ENCODE measurements at places on chromosomes 2 and 18.

DNA sequence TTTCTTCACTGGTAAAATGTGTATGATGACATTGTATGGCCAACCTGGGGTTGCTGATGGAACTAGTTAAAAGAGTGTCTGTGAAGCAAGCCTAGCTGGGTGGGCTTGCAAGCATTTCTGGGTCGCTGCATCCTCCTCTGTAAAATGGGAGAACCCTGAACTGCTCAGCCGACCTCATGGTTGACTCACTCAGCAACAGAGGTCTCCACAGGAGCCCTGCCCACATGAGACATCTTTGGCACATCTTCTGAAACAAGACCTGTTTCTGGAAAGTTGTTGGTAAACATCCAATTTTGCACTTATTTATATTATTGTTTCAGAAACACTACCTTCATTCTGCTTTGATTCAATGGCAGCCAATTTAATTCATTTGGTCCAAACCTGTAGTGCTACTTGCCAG lies 52.6 kb downstream of the BCL11A start:
- no peak for DNase-seq

GRCh38 chr2:98764499-98764898 lies 33.6 kb upstream of the MGAT4A start:
- no peak for DNase-seq

- no peak for DNase-seq
Observed at GRCh38 chr2:10792001-10792634, 20.5 kb downstream of the PDIA6 start.

GRCh38 chr2:99340669-99341236 lies 3.6 kb downstream of the EIF5B start:
- no peak for DNase-seq

DNA sequence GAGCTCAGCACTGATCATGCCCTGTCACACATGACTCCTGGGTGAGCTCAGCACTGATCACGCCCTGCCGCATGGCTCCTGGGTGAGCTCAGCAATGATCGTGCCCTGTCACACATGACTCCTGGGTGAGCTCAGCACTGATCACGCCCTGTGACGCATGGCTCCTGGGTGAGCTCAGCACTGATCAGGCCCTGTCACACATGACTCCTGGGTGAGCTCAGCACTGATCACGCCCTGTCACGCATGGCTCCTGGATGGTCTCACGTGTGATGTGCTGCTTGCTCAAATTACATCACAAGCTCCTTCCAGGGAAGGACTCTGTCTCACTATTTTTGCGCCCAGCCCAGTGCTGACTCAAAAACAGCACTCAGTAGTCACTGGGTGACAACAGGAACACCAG lies 258.0 kb downstream of the HDAC4 start:
- DNase-seq: no peak

DNA sequence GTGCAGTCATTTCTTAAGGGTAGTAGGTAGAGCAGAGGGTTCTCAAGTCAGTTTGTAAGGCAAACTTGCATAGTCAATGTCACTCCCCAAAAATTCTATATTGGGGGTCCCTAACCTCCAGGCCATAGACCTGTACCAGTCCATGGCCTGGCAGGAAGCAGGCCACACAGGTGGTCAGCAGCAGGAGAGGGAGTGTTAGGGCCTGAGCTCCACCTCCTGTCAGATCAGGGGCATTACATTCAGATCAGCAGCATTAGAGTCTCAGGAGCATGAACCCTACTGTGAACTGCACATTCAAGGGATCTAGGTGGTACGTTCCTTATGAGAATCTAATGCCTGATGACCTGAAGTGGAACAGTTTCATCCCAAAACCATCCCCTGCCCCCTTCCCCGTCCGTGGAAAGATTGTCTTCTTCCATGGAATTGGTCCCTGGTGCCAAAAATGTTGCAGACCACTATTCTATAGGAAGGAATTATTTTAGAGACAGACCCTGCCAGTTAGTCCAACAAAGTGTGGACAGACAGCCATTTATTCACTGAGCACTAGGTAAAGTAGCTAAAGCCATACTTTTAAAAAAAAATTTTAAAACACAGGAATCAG lies 6.7 kb downstream of the COA5 start:
- DNase-seq: no peak

- DNase-seq: no peak
Observed at GRCh38 chr18:2351126-2351850, 220.0 kb downstream of the METTL4 start.

DNA sequence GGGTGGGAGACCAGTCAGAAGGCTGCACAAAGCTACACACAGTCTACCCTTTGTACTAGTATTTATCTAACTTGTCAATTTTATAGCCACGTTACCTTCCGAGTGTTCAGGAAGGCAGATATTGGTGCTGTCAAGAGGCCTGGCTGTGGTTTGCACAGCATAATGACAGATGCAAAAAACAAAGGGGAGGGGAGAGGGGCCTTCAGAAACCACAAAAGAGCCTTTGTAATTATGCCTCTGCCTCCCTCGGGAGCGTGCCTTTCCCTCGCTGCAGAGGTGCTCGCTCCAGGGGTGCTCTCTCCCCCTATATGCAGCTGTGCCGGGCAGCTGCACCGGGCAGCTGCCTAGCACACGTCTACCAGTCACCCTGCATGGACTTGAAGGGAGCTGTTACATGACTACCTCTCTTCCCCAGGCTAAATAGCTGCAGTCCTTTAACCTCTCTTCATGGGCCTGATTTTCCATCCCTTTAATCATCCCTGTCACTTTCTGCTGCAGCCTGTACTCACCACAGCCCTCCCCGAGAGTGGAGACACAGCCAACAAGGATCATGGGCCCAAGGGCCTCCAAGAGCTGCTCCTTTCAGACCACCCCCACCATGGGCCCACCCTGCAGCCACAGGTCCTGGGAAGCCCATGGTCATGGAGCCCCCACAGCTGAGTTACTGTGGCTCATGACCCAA lies 168.4 kb upstream of the PKDCC start:
- DNase-seq: no peak

DNA sequence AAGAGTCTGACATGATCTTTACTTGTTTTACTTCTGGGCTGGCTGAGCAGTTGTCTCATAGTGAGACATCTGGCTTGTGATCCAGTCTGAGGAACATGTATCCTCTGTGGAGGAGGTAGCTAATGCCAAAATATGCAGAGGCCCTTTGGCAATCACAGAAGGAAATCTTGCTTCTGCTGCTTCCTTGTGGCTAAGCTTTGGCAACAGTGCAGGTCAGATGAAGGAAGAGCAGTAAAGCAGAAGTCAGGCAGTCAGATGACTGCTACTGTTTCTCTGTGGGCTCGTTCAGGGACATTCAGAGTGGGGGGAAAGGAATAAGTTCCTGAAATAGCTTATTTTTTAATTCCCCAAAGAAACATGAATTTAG lies 22.3 kb downstream of the DOK1 start:
- no peak for DNase-seq

DNA sequence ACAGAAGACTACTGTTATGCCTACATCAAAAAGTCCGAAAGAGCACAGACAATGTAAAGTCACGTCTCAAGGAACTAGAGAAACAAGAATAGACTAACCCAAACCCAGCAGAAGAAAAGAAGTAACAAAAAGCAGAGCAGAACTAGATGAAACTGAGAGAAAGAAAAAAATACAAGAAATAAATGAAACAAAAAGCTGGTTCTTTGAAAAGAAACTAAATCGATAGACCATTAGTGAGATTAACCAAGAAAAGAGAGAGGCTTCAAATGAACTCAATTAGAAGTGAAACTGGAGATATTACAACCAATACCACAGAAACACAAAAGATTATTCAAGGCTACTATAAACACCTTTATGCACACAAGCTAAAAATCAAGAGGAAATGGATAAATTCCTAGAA lies 271.8 kb downstream of the MBD2 start:
- no peak for DNase-seq

DNA sequence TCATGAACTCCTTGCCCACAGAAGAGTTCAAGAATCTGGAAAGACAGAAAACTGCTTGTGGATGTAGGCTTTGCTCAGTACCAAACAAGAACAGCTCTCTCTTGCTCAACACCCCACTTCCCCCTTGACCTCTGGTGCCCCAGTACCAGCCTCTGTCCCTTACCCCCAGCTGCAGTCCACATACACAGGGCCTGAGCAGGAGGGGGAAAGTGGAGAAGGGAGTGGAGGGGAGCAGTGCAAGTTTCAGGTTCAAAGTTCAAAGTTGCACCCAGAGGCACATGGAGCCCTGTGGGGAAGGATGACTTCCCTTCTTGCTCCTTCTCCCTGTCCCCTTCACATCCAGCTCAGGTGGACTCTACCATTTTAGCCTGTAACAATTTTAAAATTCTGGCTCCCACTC lies 61.1 kb upstream of the LPIN2 start:
- no peak for DNase-seq

GRCh38 chr2:102337012-102337411 lies 18.6 kb upstream of the IL18R1 start:
- DNase-seq: no peak

- DNase-seq: no peak
Observed at GRCh38 chr2:61759718-61760117, 94.1 kb downstream of the FAM161A start.

GRCh38 chr2:8889978-8890377 lies 52.6 kb upstream of the KIDINS220 start:
- no peak for DNase-seq

- DNase-seq: no peak
Observed at GRCh38 chr2:175176624-175177023, 4.9 kb downstream of the ATP5MC3 start.

DNA sequence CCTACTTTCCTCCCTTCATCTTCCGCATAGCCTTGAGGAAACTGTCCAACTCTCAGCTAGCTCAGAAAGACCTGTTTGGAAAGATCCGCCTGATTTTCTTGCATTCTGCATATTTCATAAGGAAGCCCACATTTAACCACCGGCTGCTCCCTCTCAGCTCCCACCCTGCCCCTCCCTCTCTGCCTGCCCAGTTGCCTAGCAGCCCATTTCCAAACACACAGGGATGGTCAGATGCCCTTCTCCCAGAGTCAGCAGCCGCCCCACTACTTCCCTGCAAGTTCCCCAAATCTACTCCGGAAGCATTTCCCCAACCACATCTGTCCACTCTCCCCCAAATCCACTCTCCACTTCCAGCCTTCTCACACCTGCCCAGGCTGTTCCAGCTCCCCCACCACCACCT lies 96.0 kb downstream of the TNS1 start:
- no peak for DNase-seq

DNA sequence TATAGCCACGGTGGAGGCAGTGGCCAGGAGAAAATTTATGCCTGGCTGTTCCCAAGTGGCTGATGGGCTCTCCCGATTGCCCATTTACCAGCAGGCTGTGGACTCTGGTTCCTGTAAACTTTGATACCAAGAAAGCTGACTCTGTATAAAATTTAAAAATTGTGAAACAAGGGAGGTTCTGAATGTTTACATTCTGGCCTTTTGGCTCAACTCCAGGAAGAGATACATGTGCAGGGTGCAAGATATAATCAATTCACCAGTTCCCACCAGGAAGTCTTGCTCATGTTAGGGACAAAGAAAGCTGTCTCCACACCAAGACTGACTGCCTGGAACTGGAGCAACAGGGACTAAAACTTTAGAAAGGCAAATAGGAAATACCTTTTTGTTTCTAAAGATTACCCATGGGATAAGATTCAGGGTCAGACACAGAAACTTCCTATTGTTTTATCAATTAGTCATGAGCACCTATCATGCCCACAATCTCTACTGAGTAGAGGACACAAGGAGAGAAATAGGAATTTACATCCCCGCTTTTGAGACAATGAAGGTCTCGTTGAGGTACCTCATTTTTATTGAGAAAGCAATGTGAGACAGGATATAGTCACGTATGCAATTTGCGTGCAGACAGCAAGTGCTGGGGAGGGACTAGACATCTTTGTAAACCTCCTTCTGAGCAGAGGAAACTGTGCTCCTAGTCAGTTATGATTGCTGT lies 123.5 kb downstream of the LIPG start:
- no peak for DNase-seq

DNA sequence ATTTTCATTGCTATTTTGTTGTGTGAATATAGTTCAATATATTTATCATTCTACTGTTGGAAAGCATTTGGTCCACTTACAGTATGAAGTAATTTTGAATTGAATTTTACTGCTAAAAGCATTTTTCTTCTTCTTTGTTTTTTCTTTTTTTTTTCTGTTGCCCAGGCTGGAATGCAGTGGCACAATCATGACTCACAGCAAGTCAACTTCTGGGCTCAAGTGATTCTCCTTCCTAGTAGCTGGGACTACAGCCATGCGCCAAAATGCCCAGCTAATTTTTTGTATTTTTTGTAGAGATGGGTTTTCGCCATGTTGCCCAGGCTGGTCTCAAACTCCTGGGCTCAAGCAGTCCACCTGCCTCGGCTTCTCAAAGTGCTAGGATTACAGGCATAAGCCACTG lies 2.4 kb upstream of the ETAA1 start:
- DNase-seq: no peak

GRCh38 chr2:127049927-127050802 lies 56.8 kb downstream of the BIN1 start:
- DNase-seq: no peak

- DNase-seq: no peak
Observed at GRCh38 chr18:48877941-48878340, 72.8 kb downstream of the SMAD7 start.

DNA sequence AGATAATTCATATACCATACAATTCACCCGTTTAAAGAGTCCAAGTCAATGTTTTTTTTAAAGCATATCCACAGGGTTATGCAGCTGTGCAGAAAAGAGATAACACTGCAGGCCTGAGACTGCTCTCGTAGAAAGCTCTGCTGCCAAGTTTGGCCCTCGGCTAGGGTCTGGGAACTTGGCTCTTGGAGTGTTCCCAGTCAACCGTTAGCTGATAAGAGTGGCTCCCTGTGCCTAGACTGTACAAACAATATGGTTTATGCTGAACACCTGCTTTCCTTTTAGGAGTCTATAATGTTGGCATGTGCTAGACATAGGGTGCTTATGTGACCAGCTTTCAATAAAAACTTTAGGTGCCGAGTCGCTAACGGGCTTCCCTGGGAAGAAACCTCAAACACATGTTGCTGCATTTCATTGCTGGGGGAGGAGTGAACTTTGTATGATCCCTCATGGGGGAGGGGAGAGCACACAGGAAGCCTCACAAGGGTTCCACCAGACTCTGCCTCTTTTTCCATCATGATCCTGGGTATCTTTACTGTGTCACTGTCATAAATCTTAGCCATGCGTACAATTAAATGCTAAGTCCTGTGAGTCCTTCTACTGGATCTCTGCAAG lies 34.7 kb downstream of the RFX8 start:
- DNase-seq: no peak

DNA sequence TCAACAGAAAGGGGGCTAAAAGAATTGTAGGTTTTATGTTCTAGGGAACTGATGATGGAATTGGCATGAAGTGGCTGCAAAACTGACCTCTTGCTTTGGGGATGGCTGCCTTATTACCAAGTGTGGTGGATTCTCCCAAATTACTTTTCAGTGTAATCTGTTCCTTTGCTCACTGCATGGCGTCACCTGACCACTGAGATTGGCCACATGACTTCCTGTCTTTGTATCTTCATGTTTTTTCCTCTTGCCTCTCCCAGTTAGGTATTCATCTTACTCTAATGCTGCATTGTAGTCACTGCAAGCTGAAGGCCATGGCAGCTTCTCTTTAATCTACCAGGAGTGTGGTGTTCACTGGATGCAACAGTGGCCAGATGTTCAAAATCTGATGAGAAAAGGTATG lies 257.7 kb upstream of the TNP1 start:
- no peak for DNase-seq
